ENCODE measurements at places on chromosomes 4 and X.

GRCh38 chr4:153825691-153826090, 36.8 kb upstream of the SFRP2 start:
- DNase-seq = no peak

- no peak for DNase-seq
These were observed 38.8 kb upstream of the AFAP1 start for GRCh38 chr4:7978489-7978888.

GRCh38 chr4:26887143-26887542, 26.5 kb downstream of the STIM2 start:
- DNase-seq = no peak

GRCh38 chr4:110085131-110085530, 113.3 kb downstream of the ELOVL6 start:
- DNase-seq = no peak

DNA sequence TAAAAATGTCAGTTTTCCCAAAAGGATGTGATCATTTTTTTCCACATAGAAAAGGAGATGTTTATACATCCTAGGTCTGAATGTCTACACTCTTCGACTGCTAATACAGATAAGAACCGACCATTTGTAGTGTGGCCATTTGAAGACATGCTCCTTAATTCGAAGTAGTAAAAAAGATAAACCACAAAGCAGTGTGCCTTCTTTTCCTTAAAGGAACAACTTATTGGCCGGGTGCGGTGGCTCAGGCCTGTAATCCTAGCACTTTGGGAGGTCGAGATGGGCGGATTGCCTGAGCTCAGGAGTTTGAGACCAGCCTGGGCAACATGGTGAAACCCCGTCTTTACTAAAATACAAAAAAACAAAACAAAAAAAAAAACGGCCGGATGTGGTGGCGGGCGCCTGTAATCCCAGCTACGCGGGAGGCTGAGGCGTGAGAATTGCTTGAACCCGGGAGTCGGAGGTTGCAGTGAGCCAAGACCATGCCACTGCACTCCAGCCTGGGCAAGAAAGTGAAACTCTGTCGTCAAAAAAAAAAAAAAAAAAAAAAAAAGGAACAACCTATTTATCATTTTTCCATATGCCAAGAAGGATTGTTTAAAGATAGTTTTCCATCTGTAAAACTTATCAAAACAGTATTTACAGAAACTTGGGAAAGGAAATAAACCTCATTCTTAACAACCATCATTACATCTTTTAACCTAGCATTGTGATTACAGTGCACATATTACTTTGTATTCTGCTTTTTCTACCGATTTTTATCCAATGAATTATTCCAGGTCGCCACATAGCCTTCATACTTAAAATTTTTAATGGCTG, 2.6 kb downstream of the INTS6L start:
- no peak for DNase-seq

DNA sequence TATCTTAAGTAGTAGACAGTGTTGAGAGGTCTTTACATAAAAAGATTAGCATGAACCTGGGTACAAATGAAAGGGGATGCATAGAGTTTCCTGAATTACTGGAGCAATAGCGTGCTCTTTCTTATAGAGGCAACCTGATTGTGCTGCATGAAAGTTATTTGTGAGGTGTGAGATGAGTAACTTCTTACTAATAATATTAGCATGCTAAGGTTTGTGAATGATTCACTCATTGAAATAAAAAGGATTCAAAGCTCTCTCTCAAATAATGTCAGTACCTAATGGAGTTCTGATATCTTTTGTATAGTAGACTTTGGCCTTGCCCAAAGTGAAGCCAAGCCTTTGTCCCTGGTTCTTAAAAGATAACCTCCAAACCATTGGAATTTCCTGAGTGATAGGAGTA, 131.0 kb upstream of the CXXC4 start:
- DNase-seq = no peak

DNA sequence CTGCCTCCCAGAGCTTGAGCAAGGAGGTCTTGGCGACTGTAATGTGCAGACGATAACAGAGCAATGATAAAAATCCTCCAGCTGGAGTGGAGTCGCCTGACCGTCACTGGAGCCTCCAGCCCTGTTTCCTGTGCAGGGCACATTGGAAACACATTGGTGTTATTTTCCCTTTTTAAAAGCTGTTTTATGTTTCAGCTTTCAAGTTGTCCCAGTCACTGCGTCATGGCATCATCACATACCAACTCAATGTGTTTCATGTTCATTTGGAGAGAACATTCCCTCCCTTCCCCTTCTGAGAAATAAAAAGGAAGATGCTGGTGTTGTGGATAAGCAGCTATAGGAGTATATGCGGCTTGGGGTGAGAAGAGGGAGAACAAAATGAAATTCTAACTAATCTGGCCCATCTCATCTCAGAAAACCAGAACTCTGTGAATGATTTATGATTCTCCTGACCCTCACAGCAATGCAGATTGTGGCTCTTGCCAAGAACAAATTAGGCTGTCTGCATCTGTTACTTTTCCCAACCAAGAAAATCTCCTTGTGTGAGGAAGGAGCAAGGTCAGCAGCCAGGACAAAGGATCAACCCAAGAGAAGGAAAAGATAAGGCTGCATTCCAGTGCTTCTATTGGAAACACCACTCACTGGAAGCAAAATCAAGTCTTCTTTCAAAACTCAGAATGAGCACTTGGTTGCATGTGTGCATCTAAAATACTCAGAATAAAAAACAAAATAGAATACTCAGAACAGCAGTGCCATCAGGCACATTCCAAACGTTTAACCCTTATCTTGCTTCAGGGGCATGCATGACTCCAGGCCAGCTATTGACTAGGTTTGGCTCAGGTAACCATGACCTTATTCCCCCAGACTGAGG, 134.4 kb downstream of the RASL11B start:
- DNase-seq = no peak

- no peak for DNase-seq
These were observed 74.1 kb downstream of the WDR19 start for GRCh38 chr4:39256436-39256835.

DNA sequence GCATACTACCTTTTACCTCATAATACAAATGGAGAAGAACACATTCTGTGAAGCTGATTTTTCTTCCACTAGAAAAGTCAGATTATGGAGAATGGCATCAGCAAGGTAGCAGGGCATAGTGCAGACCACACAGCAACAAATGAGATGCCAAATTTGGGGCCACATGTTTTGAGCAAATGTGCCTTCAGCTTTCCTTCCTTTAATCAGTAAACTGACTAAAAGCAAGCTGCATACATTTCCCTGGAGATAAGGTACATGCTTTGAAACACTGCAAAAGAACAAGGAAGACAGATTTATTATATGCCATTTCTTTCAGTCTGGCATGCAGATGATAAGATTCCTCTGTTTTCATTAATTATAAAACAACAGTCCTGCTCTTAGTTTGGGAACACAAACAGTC, 67.1 kb upstream of the GUCY1A1 start:
- DNase-seq = no peak

DNA sequence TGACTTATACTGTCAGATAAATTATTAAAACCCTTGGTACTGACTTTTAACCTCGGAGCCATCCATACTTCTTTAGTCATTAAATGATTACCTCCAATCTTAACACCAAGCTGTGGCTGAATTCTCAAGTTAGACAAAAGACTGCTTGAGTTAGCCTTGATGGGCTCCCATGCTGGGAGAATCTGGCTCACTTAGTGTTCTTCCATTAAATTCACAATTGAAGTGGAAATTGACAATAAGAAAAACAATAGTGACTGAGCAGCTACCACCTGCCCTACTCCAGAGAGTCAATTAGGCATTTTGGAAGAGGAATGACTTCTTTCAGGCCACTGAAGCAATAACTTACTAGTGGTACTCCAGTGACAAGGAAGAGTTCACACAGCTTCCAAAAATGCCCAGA, 503.0 kb upstream of the CPXCR1 start:
- no peak for DNase-seq

GRCh38 chr4:148044912-148045352, 313.0 kb downstream of the ARHGAP10 start:
- peak; percentile 23 for DNase-seq

- DNase-seq = no peak
These were observed 6.9 kb downstream of the ZDHHC9 start for GRCh38 chrX:129836827-129837226.

GRCh38 chr4:55013431-55013955, 111.9 kb downstream of the KDR start:
- no peak for DNase-seq

GRCh38 chr4:94504545-94504944, 52.8 kb downstream of the PDLIM5 start:
- no peak for DNase-seq

GRCh38 chr4:147157860-147158701, 212.4 kb upstream of the TTC29 start:
- DNase-seq = peak; percentile 24

- no peak for DNase-seq
These were observed 205.9 kb downstream of the AASDH start for GRCh38 chr4:56181140-56181953.

DNA sequence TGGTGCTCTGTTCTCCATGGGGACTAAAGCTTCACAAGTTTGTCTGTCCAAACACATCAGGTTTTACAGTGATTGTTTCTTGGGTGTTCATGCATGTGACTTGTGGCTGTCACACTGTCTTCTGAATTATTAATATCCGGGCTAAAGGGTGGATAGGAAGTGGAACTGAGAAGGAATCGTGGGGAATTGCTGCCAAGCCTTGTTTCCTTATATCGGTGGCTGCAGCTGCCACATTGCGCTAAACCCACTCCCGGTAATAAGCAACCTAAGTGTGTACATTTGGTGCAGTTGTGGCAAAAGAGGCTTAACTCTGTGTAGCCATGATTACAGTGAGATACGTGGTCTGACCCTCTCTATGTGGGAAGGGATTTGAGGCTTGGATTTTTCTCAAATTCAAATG, 30.7 kb downstream of the SEPTIN11 start:
- DNase-seq = no peak

- DNase-seq = no peak
These were observed 35.5 kb upstream of the GPC3 start for GRCh38 chrX:134020910-134021309.

DNA sequence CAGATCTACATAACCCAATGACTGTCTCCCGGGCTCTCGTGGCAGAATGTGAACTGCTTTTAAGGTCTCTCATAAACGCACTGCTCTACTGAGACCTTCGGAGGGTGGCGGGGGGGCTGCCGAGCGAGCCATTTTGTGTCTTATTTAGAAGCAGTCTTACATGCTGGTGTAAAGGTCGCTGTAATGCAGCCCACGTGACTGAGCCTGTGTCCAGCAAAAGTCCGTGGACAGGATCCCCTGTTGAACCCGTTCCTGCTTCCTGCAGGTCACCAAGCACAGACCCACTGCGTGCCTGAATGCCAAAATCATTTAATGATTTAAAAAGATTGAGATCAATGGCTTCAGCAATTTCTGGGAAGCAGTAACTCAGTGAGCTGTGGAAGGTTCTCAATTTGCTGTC, 415.9 kb downstream of the BCOR start:
- no peak for DNase-seq

- no peak for DNase-seq
These were observed 224.2 kb downstream of the PTTG2 start for GRCh38 chr4:38184404-38184803.

Measured in globus pallidus (tissue), 1 donor.